Small intestine (tissue), 16 donors: ENCODE measurements at places on chromosomes 3 and 15.
A peak's percentile ranks its signal among the peaks of the same experiment; 100 is the strongest.

GRCh38 chr3:134150476-134150875 lies 100.2 kb downstream of the RYK start:
- no peak for DNase-seq

- DNase-seq: no peak
These were observed 43.3 kb downstream of the MUC4 start for GRCh38 chr3:195768414-195768813.

DNA sequence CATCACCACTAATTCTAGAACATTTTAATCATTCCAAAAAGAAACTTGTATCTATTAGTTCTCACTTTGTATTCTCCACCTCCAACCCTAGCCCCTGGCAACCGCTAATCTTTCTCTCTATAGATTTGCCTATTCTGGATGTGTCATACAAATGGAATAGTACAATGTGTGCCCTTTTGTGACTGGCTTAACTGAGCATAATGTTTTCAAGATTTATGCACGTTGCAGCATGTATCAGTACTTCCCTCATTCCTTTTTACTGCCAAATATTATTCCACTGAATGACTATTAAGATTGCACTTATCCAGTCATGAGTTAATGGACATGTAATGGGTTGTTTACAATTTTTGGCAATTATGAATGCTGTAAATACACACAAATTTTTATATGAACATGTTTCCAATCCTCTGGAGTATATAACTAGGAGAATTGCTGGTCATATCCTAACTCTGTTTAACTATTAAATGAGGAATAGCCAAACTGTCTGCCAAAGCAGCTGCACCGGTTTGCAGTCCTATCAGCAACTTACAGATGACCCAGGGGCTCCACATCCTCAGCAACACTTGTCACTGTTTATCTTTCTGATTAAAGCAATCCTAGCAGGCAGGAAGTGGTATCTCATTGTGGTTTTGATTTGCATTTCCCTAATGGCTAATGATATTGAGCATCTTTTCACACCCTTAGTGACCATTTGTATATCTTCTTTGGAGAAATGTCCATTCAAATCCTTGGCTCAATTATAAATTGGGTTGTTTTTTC lies 42.9 kb downstream of the DCUN1D1 start:
- DNase-seq: peak; percentile 9

DNA sequence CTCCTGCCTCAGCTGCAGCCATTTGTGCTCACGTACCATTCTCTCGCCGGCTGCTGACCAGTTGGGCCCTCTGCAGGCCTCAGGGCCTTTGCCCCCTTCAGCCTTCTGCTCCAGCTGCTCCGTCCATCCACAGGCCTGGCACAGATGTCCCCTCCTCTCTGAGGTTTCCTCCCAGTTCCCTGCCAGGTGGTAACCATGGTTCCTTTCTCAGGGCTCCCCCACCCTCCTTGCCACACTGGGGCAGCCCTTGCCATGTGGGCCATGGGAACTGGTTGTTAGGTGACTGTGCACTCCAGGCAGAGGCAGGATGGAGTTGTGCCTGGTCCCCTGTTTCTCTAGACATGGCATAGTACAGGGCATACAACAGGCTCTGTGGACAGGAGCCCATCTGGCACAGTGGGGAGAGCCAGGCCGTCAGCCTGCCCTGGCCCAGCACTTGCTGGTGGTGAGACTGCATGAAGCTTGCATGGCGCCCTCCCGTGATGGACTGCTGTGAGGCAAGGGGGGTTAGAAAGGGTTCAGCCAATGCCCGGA lies 148.9 kb downstream of the DNAJB8 start:
- DNase-seq: no peak

- DNase-seq: peak; percentile 28
These were observed 96.0 kb upstream of the MYZAP start for GRCh38 chr15:57495554-57496165.

DNA sequence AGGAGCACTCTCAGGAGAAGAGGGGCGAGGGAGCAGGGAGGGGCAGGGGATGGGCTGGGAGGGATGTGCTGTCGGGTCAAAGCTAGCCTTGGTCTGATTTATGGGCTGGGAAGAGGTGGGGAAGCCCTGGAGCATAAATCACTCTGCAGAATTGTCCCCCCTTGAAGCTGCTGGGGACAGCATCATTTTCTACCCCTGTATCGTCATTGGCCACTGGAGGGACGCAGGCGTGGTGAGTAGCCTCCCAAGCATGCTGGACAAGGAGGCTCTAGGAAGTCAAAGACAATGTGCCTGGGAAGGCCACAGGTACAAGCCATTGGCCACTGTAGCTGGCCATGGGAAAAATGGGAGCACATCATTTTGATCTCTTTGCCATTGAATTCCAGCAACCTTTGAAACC lies 175.5 kb upstream of the CTDSPL start:
- DNase-seq: no peak
